Motor neuron (in vitro differentiated cells): ENCODE measurements at places on chromosomes 2 and 18. TPM values are rescaled to one million over a fixed set of nuclear protein-coding genes. Genes with fewer than 3 reads are reported as not detected.

DNA sequence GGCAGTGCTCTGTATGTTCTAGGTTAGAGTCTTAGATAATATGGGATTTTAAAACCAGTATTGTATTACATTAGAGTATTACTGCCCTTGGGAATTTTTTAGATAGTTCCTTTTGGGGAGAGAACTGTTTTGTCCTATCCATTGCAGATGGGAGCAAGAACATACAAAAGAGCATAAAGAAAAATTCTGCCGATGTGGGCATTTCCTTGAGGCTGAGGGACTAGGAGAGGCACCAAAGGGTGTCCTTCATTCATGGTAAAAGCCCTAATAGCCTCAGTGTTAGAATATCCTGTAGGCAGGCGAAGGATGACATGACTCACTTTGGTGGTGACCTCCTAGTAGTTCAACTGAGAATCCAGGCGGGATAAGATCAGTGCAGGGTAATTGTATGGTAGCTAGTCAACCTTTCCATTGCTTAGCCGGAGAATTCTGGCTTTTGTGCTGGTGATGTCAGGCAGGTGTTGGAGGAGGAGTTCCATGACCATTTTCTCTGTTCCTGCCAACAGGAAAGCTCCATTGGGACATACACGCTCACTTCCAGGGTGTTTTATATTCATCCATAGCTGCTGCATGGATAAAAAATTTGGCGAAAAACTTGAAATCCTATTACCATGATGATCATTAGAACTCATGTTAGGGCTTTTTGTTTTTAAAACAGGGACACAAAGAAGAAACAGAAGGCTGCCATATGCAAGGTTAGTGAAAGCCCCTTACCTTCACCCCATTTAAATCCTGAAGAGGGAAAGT, 28.1 kb downstream of the EPAS1 start:
- ATAC-seq, result no peak

- no peak for ATAC-seq
Observed at GRCh38 chr2:47688561-47688960, 94.4 kb upstream of the MSH6 start.

GRCh38 chr2:46937471-46937901, 21.9 kb upstream of the MCFD2 start:
- no peak for ATAC-seq

- no peak for ATAC-seq
Observed at GRCh38 chr2:119106301-119106897, 52.2 kb downstream of the C1QL2 start.

DNA sequence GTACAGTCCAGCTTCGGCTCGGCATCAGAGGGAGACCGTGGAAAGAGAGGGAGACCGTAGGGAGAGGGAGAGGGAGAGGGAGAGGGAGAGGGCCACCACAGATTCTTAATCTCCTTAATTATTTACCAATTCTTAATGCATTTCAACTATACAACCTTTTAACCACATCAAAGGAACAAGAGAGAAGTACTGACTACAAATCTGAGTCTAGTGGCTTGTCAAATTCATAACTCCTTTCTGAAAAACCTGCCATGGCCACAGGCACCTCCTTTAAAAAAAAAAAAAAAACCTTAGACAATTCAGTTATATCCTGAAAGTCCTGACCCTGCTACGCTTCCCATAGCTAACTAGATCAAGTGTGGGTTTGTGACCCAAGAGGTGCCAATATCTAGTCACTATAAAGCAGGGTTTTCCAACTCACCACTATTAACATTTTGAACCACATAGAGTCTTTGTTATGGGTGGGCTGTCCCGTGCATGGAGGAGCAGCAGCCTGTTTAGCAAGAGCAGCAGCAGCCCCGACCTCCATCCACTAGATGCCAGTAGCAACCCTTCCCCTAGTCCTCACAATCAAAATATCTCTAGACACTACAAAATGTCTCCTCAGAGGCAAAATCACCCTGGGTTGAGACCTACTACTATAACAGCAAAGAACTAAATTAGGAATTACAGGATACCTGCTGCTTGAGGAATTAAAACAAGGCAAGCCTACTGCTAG, 6.8 kb downstream of the ESCO1 start:
- ATAC-seq, result no peak

DNA sequence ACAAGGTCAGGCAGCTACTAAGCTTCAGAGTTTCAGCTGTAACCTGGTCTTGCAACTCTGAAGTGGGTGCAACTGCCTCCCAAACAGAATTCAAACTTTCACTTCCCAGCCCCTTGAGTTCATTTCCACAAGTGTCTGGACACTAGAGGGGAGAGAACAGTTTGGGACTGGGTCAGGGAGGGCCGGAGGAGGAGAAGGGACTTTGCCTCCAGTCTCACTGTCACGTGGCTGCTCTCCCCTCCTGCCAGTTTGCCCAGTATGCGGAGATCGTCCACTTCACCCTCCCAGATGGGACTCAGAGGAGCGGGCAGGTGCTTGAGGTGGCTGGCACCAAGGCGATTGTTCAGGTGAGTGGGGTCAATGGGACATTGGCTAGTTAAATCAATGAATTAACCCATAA, 20.6 kb upstream of the ANKRD53 start:
- no peak for ATAC-seq

DNA sequence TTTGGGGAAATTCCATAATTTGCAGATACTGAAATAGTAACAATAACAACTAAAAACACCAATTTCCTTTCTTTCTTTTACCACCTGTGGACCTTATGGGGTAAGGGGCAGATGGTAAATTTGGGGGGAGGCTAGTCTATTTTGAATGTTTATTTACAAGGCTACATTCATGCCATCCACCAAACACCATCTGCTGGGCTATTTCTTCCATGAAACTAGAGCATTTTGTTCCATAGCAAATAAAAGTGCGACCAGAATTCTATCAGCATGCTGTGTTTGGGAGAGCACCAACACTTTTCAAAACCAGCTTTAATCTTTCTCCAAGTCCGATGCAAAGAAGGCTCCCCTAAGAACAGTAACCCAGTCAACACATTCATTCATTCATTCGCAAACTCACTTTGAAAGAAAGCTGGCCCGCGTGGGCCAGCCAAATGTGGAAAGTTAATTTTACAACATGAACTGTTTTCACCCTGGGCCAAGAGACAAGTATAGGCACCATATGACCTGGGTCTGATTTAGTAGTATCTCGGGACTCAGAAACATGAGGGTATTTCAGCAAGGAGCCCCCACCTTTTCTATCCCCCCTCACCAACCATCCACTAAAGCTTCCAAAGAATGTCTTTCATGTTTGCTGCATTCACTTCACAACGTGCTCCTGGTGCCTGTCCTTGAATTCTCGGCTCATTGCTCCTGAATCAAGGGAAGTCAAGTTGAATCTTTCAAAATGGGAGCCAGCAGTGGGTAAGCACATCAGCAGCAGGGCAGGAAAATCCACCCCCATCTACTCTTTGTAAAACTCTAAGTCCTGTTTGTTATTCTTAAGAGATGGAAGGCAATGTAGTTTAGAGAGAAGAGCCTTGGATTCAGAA, 210.6 kb downstream of the C1D start:
- ATAC-seq, result no peak

- ATAC-seq, result no peak
Observed at GRCh38 chr2:143428700-143429099, 299.5 kb downstream of the ARHGAP15 start.

- no peak for ATAC-seq
Observed at GRCh38 chr2:189577121-189577520, 3.5 kb downstream of the SLC40A1 start.

- ATAC-seq, result no peak
Observed at GRCh38 chr18:49499046-49499637, 12.1 kb upstream of the C18orf32 start.

DNA sequence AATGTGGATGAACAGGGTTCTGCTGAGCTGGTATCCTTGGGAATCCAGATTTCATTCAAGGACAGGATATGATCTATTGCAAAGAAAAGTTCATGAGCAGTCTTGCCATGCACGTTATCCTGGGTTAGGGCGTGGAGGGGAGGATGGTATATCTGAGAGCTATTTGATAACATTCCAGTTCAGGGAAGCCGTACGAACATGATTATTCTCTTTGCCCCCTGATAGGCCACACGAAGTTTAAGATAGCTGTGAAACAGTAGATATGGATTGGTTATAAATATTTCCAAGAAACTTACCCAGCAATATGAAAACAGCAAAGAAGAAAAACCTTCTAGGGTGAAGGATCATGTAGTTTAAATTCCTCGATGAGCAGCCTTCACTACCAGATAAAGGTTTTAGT, 171.9 kb downstream of the LTBP1 start:
- ATAC-seq, result no peak

DNA sequence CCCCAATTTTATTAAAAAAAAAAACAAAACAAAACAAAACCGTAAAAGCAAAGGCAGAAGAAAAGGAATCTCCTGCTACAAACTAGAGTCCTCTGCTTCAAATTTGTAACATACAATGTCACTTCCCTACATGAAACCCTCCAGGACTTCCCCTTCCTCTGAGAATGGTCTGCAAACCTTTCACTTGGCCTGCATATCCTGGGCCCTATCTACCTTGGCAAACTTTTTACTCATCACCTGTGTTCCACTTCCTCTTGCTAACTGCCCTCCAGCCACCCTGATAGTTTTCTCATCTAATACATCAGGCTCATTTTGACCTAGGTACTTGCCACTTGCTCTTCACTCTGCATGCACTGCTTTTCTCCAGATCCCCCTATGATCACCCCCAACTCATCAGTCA, 255.5 kb downstream of the ETAA1 start:
- ATAC-seq, result no peak

DNA sequence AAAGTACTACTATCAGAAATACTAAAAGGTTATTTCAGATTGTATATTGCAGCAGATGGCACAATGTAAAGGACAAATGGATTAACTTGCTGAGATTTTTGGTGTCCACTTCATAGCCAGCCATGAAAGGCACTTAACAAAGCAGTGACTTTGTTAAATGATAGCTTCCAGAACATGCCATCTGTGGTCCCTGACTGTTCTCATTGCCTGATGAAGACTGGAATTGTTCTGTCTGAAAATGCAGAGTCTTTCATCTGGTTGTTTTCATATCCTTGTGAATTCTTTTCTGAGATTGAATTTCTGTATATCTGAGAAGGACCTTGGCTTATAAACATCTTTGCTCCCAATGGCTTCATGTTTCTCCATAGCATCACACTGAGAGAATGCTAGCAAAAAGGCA, 44.4 kb upstream of the LRRTM1 start:
- ATAC-seq, result no peak

GRCh38 chr18:49967171-49967570, 153.8 kb upstream of the ACAA2 start:
- no peak for ATAC-seq

GRCh38 chr2:242060212-242060835, 190.8 kb downstream of the RTP5 start:
- ATAC-seq, result no peak

GRCh38 chr18:3878401-3878800, 428.4 kb downstream of the TGIF1 start:
- no peak for ATAC-seq

DNA sequence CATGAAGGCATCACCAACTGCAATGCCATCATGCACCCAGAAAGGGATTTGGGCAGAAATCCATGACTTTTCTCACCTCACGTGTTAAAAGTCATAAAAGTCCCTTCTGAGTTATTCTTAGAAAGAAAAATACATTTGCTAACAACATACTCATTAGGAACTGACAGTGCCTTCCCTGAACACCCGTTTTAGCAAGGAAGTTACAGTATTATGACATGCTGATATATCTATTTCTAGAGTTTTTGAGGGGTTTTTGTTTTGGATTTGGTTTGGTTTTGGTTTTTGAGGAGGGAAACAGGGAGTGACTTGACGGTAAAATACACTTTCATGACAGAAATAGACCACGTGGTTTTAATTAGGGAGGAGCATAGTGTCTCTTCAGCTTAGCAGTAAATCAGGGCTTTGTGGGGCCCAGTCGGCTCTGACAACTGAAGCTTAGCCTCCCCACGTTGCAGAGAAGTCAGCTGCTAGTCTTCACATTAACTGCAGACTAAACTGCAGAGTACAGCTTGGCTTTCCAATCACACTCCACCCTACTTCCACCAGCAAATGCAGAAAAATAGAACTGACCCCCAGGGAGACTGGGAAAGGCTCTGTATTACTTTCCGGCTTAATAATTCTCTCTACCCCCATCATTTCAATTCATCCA, 141.4 kb downstream of the FAM124B start:
- peak; percentile 99 for ATAC-seq

DNA sequence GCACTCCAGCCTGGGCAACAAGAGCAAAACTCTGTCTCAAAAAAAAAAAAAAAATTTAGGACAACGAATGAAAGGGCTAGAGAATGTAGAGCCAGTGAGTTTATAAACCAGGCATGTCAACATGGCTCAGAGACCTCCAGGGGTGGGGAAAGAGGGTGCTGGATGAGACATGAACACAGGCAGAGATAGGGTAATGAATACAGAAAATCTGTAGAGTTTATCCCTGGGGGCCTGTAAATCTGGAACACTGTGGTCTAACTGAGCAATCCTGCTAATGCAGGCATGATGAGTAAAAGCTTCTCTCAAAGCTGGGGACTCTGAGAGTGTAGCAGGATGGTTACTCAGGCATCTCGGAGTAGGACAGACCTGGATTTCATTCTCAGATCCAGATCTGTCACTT, 59.2 kb upstream of the IGFBP2 start:
- peak; percentile 97 for ATAC-seq

GRCh38 chr2:236972491-236973342, 113.0 kb upstream of the COPS8 start:
- ATAC-seq, result peak; percentile 93

- peak; percentile 84 for ATAC-seq
Observed at GRCh38 chr2:196131384-196131937, 39.9 kb downstream of the STK17B start.

The DSG2 gene
- total RNA-seq, result 21.5 and 21.6 TPM in 2 replicates

The RAX gene
- 0.13 and 0.27 TPM in 2 replicates for total RNA-seq

The PCARE gene
- total RNA-seq, result 0.15 and 0.16 TPM in 2 replicates

The PTPRN gene
- 18.2 and 21.3 TPM in 2 replicates for total RNA-seq

The TEKT4 gene
- 0.43 TPM in 1 of 2 replicates, not detected in the other for total RNA-seq

The BOLL gene
- 0.18 and 1.2 TPM in 2 replicates for total RNA-seq

The LAMA1 gene
- 1.0 and 1.7 TPM in 2 replicates for total RNA-seq

The NOL4 gene
- 21.5 and 21.6 TPM in 2 replicates for total RNA-seq

The IL1R1 gene
- total RNA-seq, result 0.23 and 0.29 TPM in 2 replicates

The FBXO41 gene
- total RNA-seq, result 6.4 and 6.9 TPM in 2 replicates

The CFC1 gene
- 82.8 and 99.9 TPM in 2 replicates for total RNA-seq
